GM12878 (cell line): ENCODE measurements at places on chromosomes 2 and 18.

DNA sequence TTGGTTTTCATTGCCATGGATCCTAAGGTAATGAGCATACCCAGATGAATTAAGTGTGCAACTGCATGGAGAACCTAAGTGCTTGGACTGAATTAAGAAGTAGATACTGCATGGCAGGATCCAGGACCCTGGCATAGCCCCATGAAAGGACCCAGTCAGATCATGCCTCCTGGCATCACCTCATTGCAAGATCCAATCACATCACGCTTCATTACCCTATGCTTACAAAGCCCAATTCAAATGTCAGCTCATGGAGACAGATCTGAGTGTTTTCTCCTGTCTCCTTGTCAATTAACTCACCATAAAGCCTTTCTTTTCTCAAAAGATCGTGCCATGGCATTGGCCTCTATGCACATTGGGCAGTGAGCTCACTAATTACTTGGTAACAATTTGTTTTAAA lies 519.8 kb upstream of the ZNF804A start:
- no peak for DNase-seq

GRCh38 chr2:10497797-10498251 lies 49.7 kb upstream of the ODC1 start:
- DNase-seq = no peak

DNA sequence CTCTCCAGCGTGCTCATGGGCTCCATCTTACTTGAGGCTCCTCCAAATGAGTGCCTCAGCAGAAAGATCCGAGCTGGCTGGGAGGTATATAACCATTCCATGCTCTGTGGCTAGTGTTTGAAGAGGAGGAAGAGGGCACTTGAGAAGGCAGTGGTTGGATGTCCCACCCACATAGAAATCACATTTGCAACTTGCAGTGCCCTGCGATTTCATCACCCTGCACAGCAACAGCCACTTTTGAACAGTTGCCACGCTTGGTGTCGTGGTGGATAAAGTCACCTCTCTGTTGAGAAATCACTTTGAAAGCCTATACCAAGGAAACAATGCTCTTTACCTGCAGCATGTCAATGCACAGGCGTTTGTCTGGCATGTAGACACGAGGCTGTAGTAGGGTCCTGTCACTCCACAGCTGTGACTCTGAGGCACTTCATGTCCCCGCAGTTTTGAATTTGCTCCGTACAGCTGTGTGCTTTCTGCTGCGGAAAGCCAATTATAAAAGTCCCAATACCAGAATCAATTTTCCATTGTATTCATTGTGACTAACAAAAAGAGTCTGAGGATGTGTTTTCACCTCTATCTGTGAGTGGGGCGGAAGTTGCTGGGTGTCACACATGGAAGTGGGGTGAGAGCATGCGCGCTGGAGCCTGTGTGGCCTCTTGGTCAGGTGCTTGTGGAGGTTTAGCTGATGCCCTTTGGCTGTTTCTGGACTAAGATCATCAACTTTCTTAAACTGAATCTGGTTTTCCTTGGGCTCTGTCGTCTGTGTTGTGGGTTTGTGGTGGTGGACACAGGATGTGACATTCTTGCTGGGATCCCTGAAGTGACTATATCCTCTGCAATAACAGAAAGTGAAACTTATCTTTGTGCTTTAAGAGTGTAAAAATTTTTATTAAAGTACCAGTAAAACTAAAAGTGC lies 2.8 kb downstream of the CNDP2 start:
- peak; percentile 56 for DNase-seq

DNA sequence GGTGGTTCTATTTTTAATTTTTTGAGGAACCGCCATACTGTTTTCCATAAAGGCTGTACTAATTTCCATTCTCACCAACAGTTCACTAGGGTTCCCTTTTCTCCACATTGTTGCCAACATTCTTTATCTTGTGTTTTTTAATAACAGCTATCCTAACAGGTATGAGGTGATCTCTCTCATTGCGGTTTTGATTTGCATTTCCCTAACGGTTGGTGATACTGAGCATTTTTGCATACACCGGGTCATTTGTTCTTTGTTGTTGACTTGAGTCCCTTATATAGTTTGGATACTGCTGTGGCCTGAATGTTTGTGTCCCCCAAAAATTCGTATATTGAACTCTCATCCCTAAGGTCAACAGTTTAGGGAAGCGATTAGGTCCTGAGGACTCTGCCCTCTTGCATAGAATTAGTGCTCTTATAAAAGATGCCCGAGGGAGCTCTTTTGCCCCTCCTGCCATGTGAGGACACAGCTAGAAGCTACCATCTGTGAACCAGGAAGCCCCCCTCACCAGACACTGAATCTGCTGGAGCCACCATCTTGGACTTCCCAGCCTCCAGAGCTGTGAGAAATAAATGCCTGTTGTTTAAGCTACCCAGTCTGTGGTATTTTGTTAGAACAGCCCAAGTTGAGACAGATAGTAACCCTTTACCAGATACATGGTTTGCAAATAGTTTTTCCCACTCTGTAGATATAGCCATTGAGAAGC lies 4.7 kb downstream of the IMP4 start:
- DNase-seq = no peak

DNA sequence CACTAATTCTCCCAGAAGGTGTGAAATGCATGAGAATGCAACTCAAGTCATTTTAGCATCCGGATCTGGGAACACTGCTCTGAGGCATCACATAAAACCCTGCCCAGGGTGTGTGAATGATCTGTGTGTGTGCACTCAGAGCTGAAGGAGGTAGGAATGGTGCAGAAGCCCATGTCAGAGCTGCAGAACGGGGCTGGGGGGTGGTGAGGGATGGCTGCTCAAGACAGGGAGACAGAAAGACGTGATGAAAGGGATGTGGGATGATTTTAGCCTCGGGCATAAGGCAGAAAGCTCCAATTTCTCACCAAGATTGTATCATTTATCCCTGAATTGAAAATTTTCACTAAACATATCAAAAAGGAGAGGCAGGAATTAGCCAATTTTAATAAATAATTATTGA lies 369.1 kb downstream of the EIPR1 start:
- no peak for DNase-seq

DNA sequence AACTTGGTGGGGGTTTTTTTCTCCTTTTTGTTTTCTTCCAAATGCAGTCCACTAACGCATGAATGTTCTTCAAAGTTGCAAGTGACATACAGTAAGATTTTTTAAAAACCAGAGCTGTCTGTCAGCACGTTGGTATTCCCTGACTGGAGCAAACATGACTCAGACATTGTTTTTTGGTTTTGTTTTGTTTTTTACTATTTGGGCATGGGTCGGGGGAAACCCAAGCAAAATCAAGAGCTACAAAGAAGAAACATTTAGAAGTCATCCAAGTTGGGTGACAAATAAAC lies 726 bp upstream of the CCDC88A start:
- DNase-seq = no peak

- no peak for DNase-seq
Measured at GRCh38 chr2:146305164-146305563, 1539.7 kb upstream of the ACVR2A start.

GRCh38 chr2:184698476-184698875 lies 100.1 kb downstream of the ZNF804A start:
- no peak for DNase-seq

- no peak for DNase-seq
Measured at GRCh38 chr2:23393722-23394121, 8.7 kb downstream of the KLHL29 start.

- DNase-seq = no peak
Measured at GRCh38 chr2:70391988-70392387, 90.1 kb upstream of the FAM136A start.
